Eye (tissue), 1 donor: ENCODE measurements at places on chromosomes 7 and 10.
A peak's percentile ranks its signal among the peaks of the same experiment; 100 is the strongest.

DNA sequence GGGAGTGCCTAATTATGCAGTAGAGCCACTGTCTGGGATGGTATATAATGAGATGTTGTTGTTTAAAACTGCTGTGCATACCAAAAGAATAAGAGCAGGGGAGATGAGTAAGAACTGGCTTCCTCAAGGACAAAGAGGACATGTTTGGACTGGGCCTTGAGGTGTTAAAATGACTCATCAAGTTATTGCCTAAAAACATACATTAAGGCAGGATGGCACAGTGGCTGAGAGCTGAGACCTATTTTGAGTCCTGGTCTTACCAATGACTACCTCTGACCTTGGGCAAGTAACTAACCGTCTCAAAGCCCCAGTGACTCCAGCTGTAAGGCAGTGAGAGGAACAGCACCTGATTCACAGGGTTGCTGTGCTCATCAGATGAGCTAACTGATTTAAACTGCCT is 71.1 kb downstream of the CFAP58 start:
- no peak for DNase-seq

GRCh38 chr7:16402091-16402490 is 19.2 kb downstream of the CRPPA start:
- no peak for DNase-seq

DNA sequence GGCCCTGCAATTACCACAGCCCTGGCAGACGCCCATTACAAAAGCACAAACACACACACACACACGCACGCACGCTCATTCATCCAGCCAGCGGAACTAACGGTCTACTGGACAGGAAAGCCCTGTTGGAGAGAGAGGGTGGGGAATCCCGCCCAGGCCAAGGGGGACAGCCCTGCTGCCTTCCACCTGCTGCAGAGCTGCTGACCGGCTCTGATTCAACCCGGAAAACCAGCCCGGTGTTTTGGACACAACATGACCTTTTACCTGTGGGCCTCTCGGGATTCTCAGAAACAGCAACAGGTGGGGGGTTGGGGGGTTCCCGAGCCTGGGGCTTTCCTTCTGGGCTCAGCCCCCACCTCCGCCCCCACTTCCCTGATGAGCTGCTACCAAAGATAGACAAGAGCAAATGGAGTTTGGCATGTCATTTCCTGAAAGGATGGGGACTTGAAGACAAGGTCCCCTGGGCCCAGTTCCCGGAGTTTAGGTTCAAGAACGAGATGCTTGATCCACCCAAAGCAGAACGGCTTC is 18.5 kb upstream of the SERPINE1 start:
- peak; percentile 60 for DNase-seq

DNA sequence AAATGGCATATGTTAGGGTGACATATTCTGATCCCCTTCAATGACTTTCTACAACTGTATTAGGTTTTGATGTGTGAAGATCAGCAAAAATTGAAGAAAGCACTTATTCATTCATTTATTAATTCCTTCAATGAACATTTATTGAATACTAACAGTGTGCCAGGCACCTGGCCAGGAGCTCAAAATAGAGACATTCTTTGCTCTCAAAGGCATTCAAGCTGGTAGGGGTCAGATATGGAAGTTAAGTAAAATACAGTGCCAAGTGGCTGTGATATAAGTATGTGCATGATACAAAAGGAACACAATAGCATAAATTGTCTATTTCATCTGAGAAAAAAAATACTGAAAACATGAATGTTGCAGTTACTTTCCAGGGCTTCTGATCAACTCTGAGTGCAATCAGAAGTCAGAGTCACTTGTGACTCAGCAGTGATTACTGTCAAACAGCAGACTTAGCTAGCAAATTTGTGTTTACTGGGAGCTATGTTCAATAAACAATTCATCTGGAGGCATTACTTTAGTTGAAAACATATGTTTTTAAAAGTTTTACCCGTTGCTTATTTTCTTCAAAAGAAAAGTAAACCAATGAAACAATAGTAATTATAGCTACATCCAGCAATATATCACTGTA is 60.4 kb upstream of the CACNB2 start:
- DNase-seq, result no peak

DNA sequence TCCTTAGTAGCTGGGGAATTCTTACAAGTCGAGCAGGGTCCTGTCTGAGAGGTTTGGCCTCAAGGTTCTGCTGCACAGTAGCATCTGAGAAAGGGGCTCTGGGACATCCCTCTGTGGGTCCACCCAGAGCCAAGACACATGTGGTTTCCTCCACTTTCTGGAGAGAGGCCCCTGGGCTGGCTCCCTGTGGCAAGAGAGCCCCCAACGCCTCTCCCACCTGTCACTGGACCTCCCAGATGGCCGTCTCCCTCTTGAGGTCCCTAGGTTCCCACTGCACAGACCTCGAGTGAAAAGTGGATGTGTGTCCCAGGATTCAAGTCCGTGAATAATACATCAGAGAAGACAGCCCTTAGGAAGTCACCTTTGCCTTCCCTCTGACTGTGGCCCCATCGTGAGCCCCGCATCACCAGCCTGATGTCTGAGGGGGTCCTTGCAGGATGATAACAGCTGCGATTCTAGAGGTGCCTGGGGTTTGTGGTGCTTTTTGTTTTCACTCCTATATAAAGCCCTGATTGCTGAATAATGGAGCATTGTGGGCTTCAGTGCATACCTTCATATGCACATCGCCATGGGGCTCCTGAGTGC is 319.0 kb downstream of the GLRX3 start:
- DNase-seq, result no peak

- DNase-seq, result no peak
These were observed 466.1 kb downstream of the PARD3 start for GRCh38 chr10:34348917-34349485.

GRCh38 chr7:37424995-37425394 is 23.7 kb downstream of the ELMO1 start:
- no peak for DNase-seq

- DNase-seq, result peak; percentile 33
These were observed 89.0 kb downstream of the SEMA3A start for GRCh38 chr7:84105586-84105985.
